ENCODE measurements at places on chromosomes 1 and 21. TPM values are rescaled to one million over a fixed set of nuclear protein-coding genes. Genes with fewer than 3 reads are reported as not detected.

The TNNT2 gene
- total RNA-seq = not detected

The MROH7 gene
- total RNA-seq = not detected

The ARTN gene
- 0.15 TPM for total RNA-seq

The HCN3 gene
- total RNA-seq = 5.8 TPM

The KRTAP21-2 gene
- not detected for total RNA-seq

The CELA3B gene
- total RNA-seq = not detected

The LINGO4 gene
- not detected for total RNA-seq

The SELENBP1 gene
- 8.4 TPM for total RNA-seq

The CD164L2 gene
- total RNA-seq = not detected

The SMIM11 gene
- total RNA-seq = 1.3 TPM

The TRIM58 gene
- not detected for total RNA-seq

The DMRTA2 gene
- 0.23 TPM for total RNA-seq

The ALX3 gene
- not detected for total RNA-seq

The NDC1 gene
- total RNA-seq = 22.4 TPM

The ARHGAP29 gene
- 14.5 TPM for total RNA-seq

The WNT3A gene
- total RNA-seq = not detected

The LCE3D gene
- total RNA-seq = 0.60 TPM

The LMX1A gene
- total RNA-seq = not detected

The SPRR2D gene
- not detected for total RNA-seq

The ITGB2 gene
- total RNA-seq = 0.55 TPM

The TUT4 gene
- total RNA-seq = 16.9 TPM

The OR2L3 gene
- total RNA-seq = not detected

The BSND gene
- not detected for total RNA-seq

The ERG gene
- total RNA-seq = not detected

The AKR7A3 gene
- 0.21 TPM for total RNA-seq

The CLIC6 gene
- 0.07 TPM for total RNA-seq

The TENT5C gene
- total RNA-seq = 0.07 TPM

The DCST1 gene
- not detected for total RNA-seq
